HFFc6 (cell line): ENCODE measurements at places on chromosomes 4 and X. TPM values are rescaled to one million over a fixed set of nuclear protein-coding genes. Genes with fewer than 3 reads are reported as not detected.

DNA sequence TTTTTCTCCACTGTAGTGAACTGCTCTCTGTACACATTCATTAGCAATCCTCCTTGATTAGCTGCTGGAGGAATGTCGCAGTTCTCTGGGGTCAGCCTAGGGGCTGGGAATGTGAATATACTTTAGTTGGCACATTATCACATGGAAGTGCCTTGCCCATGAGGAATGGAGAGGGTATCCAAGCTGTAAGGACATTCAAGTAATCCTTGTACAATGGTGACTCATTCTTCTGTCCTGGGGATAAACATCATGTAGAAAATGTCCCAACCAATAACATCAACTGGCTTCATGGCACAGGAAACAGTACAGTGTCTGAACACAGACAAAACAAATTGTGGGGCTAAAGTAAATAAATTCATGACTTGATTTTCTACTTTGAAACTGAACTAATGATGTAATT is 147.1 kb downstream of the GLRA2 start:
- H3K4me3 ChIP-seq: no peak overlapping the region
- H3K4me1 ChIP-seq: peaks cover 27% of the 10 kb centered on the region
- no peak overlapping the region for H3K27ac ChIP-seq

LAS1L gene
- 28.3 to 34.4 TPM (median 32.6 TPM) in 3 replicates for total RNA-seq

DNA sequence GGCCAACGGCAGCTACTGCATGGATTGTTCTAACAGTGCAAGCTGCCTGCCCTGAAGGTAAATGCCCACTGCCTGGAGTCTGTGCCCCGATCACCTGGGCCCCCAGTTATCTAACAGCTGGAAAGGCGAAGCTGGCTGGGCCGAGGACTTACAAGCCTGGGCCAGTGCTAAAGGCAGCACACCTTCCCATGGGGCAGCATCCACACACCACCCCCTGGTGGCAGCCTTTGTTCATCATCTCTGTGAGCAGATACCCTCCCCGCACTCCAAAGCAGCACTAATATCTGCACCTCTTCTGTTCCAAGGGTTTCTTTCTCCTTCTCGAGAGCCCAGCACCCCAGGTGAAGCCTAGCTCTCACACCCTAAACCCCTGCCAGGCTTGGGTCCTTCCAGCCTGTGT is 7.6 kb downstream of the SLC2A9 start:
- H3K4me1 ChIP-seq: peaks cover 5% of the 10 kb centered on the region
- H3K4me3 ChIP-seq: no peak overlapping the region
- peaks cover 10% of the 10 kb centered on the region for H3K27me3 ChIP-seq
- DNase-seq: peak; percentile 16

- peaks cover 49% of the 10 kb centered on the region for H3K4me1 ChIP-seq
- H3K27ac ChIP-seq: peak overlapping the region; percentile 69
- H3K36me3 ChIP-seq: peaks cover 16% of the 10 kb centered on the region; the same call in 1 of the 2 replicates
- no peaks in the 10 kb centered on the region; the same call in 1 of the 2 replicates for H3K27me3 ChIP-seq
- DNase-seq: peak; percentile 79
- peak overlapping the region; percentile 9; the same call in 1 of the 2 replicates for H3K4me3 ChIP-seq
Measured at GRCh38 chr4:100738196-100739165, 220.7 kb upstream of the EMCN start.

GRCh38 chr4:42600578-42600977 is 56.3 kb downstream of the ATP8A1 start:
- no peaks in the 10 kb centered on the region for H3K4me1 ChIP-seq
- DNase-seq: no peak
- H3K27me3 ChIP-seq: no peaks in the 10 kb centered on the region
- H3K36me3 ChIP-seq: no peaks in the 10 kb centered on the region
- H3K27ac ChIP-seq: no peak overlapping the region
- H3K4me3 ChIP-seq: no peak overlapping the region

RASGEF1B gene
- not detected in 3 replicates for total RNA-seq

OSTC gene
- 186 to 259 TPM (median 232 TPM) in 3 replicates for total RNA-seq

CXCL1 gene
- total RNA-seq: 1.1 and 3.9 TPM in 2 replicates

DNA sequence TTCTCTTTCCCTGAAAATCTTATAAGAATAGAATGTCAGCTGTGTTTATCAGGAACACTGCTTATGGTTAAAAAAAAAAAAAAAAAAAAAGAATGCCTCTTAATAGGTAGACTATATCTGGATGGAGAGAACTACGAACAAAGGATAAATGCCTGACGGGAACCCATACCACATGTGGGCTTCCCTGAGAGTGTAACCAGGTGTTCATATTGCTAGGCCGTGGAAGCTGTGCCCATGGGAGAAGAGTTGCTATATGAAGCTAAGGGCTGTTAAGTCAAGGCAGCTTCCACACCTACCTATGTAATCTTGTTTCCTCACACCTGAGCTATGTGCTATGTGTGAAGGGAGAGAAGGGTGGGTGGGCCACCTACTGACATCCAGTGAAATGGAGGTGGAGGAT is 27.3 kb downstream of the TMEM184C start:
- no peak overlapping the region for H3K4me3 ChIP-seq
- H3K4me1 ChIP-seq: peaks cover 39% of the 10 kb centered on the region
- H3K27ac ChIP-seq: no peak overlapping the region
- H3K27me3 ChIP-seq: peaks cover 2% of the 10 kb centered on the region; the same call in 1 of the 2 replicates
- H3K36me3 ChIP-seq: peaks cover 33% of the 10 kb centered on the region
- DNase-seq: no peak

DNA sequence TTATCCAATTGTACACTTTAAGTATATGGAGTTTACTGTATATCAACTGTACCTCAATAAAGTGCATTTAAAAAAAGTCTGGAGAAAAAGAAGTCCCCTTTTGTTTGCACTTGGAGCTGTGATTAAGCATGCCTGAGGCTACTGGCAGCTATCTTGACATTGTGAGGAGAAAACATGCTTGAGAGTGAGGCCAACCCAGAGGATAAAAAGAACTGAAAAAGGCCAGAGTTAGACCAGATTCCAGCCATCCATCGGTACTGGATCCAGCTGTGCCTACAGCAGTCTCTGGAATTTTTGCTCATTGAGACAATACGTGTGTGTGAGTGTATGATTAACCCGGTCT is 57.4 kb downstream of the LGI2 start:
- H3K27me3 ChIP-seq: peaks cover 26% of the 10 kb centered on the region
- H3K4me3 ChIP-seq: peak overlapping the region; percentile 63; the same call in 1 of the 2 replicates
- peaks cover 25% of the 10 kb centered on the region for H3K4me1 ChIP-seq
- DNase-seq: peak; percentile 69
- H3K36me3 ChIP-seq: no peaks in the 10 kb centered on the region
- H3K27ac ChIP-seq: peak overlapping the region; percentile 54

DNA sequence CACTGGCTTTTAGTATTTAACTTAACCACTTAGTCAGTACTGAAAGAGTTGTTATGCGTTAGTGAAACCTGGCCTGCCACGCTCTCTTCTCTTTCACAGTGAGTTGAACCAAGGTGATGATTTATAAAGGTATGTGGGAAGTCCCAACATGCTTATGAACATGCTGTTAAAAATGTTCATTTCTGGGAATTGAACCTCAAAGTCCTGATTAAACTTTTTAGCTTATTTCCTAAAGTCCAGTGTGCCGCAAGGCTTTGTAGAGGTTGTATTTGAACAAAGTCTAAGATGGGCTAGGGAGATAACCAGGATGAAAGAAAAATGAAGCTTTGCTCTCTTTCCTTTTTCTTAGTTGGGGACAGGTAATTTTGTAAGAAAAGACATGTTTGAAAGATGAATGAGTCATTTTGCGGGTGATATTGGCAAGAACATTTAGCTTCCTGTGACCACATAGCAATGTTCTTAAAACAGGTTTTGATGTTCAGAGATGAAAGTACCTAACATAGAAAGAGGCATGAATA is 270.3 kb downstream of the DTHD1 start:
- no peak for DNase-seq
- H3K4me3 ChIP-seq: no peak overlapping the region
- H3K27me3 ChIP-seq: no peaks in the 10 kb centered on the region
- H3K27ac ChIP-seq: no peak overlapping the region

- H3K4me1 ChIP-seq: no peaks in the 10 kb centered on the region
- no peak for DNase-seq
- no peak overlapping the region for H3K4me3 ChIP-seq
Measured at GRCh38 chrX:39595977-39596376, 501.8 kb downstream of the BCOR start.

GRCh38 chrX:29662101-29662500 is 553.3 kb upstream of the MAGEB2 start:
- H3K27me3 ChIP-seq: no peaks in the 10 kb centered on the region
- peak overlapping the region; percentile 67 for H3K4me3 ChIP-seq
- H3K4me1 ChIP-seq: peaks cover 61% of the 10 kb centered on the region
- H3K27ac ChIP-seq: peak overlapping the region; percentile 95
- H3K36me3 ChIP-seq: no peaks in the 10 kb centered on the region
- peak; percentile 51 for DNase-seq

DNA sequence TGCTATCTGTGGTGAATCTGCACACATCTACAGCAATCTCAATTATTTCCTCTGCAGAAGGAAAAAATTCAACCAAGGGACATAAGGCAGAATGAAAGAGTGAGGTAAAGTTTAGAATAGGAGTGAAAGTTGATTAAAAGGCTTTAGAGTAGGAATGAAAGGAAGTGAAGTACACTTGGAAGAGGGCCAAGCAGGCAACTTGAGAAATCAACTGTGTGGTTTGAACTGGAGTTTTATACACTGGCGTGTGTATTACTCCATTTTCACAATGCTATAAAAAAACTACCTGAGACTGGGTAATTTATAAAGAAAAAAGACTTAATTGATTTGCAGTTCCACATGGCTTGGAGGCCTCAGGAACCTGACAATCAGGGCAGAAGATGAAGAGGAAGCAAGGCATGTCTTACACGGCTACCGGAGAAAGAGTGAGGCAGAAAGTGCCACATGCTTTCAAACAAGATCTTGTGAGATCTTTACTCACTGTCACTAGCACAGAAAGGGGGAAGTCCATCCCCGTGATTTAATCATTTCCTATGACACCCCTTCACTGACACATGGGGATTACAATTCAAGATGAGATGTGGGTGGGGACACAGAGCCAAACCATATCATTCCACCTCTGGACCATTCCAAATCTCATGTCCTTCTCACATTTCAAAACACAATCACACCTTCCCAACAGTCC is 234.8 kb downstream of the IL15 start:
- no peak for DNase-seq
- H3K4me1 ChIP-seq: no peaks in the 10 kb centered on the region

GRCh38 chr4:64781737-64782326 is 372.6 kb upstream of the TECRL start:
- H3K4me3 ChIP-seq: no peak overlapping the region
- H3K36me3 ChIP-seq: no peaks in the 10 kb centered on the region
- no peaks in the 10 kb centered on the region for H3K27me3 ChIP-seq

DNA sequence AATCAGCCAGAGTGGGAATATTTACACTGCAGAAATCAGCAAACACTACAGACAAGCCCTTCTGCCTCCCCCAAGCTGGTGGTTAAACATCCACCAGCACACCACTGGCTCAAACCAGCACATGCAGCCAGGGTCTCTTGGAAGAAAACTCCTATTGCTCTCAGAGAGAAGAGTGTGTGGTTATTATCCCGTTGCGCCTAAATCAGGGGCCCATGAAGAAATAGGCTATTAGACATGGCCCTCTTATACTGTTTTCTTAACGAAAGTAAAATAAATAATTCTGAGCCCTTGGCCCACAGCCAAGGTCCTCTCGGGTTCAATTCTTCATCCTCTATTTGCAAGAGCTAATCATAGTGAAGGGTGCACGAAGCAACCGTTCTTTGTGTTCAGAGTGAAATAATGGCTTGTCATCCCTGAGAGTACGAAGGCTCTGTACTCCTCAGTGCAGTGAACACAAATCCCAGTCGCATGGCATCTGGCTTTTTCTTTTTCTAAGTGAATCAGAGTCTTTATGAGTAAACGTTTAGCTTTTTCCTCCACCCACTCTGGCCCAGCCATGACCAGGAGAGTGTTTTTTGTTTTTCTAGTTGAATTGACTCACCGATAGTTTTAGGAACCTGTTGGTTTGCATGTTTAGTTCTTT is 33.4 kb upstream of the RBM47 start:
- H3K36me3 ChIP-seq: no peaks in the 10 kb centered on the region
- H3K27ac ChIP-seq: peak overlapping the region; percentile 92
- H3K27me3 ChIP-seq: no peaks in the 10 kb centered on the region; the same call in 1 of the 2 replicates
- DNase-seq: peak; percentile 83

DNA sequence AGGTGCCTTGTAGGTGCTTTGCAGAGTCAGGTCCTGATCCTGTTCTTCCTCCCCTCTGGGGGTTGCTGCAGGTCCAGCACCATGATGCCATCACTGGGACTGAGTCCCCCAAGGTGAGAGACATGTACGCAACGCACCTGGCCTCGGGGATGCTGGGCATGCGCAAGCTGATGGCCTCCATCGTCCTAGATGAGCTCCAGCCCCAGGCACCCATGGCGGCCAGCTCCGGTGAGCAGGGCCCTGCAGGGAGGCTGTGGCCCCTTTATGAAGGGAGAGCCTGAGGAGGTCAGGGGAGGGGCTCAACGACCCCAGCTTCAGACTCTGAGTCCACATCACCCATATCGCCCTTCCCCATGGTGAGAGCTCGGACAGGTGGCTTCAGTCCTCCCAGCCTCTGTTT is 23.1 kb downstream of the MAN2B2 start:
- no peak overlapping the region for H3K27ac ChIP-seq
- no peak for DNase-seq
- H3K36me3 ChIP-seq: peaks cover 7% of the 10 kb centered on the region
- peaks cover 8% of the 10 kb centered on the region; the same call in 1 of the 2 replicates for H3K4me1 ChIP-seq
- H3K4me3 ChIP-seq: no peak overlapping the region

KIF4A gene
- total RNA-seq: 11.2 to 26.7 TPM (median 21.1 TPM) in 3 replicates

VEGFC gene
- total RNA-seq: 306 to 374 TPM (median 341 TPM) in 3 replicates

MFAP3L gene
- 1.8 to 5.4 TPM (median 4.1 TPM) in 3 replicates for total RNA-seq

TMEM271 gene
- not detected in 2 replicates for total RNA-seq

DNA sequence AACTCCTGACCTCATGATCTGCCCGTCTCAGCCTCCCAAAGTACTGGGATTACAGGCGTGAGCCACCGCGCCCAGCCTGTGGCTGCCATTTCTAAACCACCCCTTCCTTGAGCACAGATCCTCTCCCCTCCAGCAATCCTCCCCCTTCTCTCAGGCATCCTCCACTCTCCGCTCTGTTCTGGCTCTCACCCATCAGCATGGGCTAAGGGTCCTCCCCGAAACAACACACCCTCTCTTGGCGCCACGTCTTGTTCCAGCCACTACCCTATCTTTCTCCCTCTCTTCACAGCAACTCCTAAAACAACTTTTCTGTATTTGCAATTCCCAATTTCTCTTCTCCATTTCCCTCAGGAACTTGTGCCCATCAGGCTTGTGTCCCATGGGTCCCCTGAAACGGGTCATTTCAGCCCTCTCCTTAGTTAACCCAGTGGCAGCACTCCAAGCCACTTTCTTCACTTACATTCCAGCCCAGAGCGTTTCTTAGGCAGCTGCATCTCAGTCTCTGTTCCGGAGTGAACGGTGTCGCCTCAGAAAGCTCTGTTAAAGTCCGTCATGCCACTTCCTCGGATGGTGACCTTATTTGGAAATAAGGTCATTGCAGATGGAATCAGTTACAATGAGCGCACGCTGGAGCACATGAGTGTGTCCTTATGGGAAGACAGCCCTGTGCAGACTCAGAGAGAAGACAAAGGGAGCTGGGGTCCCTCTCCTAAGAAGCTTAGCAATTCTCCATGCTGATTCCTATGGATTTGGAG is 28.3 kb upstream of the CLDN24 start:
- peaks cover 15% of the 10 kb centered on the region for H3K36me3 ChIP-seq
- no peak for DNase-seq
- H3K27me3 ChIP-seq: peaks cover 7% of the 10 kb centered on the region

CSN1S1 gene
- total RNA-seq: not detected in 3 replicates

GRCh38 chr4:126023896-126024295 is 709.1 kb downstream of the FAT4 start:
- no peak overlapping the region for H3K27ac ChIP-seq
- DNase-seq: no peak
- H3K4me1 ChIP-seq: no peaks in the 10 kb centered on the region; the same call in 1 of the 2 replicates
- H3K4me3 ChIP-seq: no peak overlapping the region
- no peaks in the 10 kb centered on the region for H3K36me3 ChIP-seq

RAB41 gene
- not detected in 3 replicates for total RNA-seq

GRCh38 chrX:31546126-31546525 is 474.3 kb upstream of the FTHL17 start:
- no peaks in the 10 kb centered on the region for H3K27me3 ChIP-seq
- no peaks in the 10 kb centered on the region for H3K36me3 ChIP-seq
- peak overlapping the region; percentile 93 for H3K27ac ChIP-seq
- H3K4me3 ChIP-seq: peak overlapping the region; percentile 77
- H3K4me1 ChIP-seq: peaks cover 48% of the 10 kb centered on the region
- peak; percentile 77 for DNase-seq

ARHGAP6 gene
- total RNA-seq: 0.37 to 0.87 TPM (median 0.64 TPM) in 3 replicates
